NCI-H1048 (cell line): ENCODE measurements at places on chromosomes 5 and 9.

- DNase-seq = no peak
Measured at GRCh38 chr9:107042606-107043005, 179.6 kb downstream of the ZNF462 start.

GRCh38 chr5:135833961-135834638, 363 bp upstream of the SLC25A48 start:
- DNase-seq = no peak

DNA sequence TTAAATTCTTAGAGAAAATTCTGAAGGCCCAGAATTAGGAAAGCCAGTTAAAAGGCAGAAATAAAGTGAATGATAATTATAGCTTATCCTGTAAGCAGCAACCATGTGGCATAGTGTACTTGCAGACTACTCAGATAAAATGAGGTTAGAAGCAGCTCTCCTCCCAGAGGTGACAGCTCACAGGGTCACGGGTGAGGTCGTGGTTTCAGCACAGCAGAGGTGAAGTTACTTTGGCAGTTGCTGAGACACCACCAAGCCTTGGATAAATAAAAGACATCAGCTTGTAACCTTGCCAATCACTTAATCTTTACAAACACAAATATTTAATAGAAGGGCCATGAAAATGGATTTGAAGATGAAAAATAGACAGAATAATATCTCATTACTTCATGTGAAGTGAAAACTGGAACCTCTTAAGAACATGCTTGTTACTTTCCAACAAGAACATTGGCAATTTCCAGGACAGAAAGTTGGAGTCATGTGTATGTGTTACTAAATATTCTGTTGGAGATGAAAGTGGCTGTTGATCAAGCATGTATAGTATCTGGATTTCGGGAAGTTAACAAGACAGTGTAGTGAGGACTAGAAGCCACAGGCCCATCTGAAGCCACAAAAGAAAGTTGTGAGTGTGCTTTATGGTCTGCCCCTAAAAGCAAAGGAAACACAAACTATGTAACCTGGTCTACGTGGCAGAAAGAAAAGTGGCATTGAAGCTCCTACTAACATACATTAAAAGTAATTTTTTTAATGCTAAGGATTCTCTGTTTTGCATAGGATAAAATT, 134.4 kb downstream of the ERCC6L2 start:
- DNase-seq = no peak

- DNase-seq = no peak
Measured at GRCh38 chr9:74865177-74865576, 22.5 kb downstream of the TRPM6 start.

- DNase-seq = no peak
Measured at GRCh38 chr5:33854733-33855151, 37.0 kb downstream of the ADAMTS12 start.

- DNase-seq = no peak
Measured at GRCh38 chr5:122421374-122422079, 109.5 kb downstream of the SNCAIP start.

GRCh38 chr5:53337827-53338226, 142.6 kb upstream of the FST start:
- no peak for DNase-seq

GRCh38 chr9:121233906-121234831, 32.5 kb upstream of the RAB14 start:
- DNase-seq = no peak

- no peak for DNase-seq
Measured at GRCh38 chr9:114310471-114311450, 12.1 kb upstream of the ORM1 start.

DNA sequence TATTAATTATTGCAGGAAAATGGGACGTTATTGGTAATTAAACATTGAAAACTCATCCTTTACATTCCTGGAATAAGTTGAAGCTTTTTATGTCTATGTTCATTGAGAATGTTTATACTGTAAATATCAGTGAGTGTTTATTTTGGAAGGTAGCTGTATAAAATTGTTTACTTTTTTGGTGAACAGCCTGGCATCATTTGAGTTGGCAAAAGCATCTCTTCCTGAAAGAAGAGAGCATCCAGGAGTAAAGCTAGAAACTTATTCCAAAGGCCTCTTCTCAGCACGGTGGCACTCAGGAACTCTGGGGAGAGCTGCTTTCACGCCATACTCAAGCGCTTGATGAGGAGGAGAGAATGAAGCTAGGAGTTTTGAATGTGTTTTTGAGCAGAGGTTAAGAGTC, 79.9 kb downstream of the GAPVD1 start:
- DNase-seq = no peak
